ENCODE measurements at places on chromosomes 4 and X.

- DNase-seq, result no peak
These were observed 38.1 kb downstream of the DIAPH2 start for GRCh38 chrX:96722781-96723180.

GRCh38 chr4:10180927-10181744, 64.5 kb upstream of the WDR1 start:
- DNase-seq, result no peak

DNA sequence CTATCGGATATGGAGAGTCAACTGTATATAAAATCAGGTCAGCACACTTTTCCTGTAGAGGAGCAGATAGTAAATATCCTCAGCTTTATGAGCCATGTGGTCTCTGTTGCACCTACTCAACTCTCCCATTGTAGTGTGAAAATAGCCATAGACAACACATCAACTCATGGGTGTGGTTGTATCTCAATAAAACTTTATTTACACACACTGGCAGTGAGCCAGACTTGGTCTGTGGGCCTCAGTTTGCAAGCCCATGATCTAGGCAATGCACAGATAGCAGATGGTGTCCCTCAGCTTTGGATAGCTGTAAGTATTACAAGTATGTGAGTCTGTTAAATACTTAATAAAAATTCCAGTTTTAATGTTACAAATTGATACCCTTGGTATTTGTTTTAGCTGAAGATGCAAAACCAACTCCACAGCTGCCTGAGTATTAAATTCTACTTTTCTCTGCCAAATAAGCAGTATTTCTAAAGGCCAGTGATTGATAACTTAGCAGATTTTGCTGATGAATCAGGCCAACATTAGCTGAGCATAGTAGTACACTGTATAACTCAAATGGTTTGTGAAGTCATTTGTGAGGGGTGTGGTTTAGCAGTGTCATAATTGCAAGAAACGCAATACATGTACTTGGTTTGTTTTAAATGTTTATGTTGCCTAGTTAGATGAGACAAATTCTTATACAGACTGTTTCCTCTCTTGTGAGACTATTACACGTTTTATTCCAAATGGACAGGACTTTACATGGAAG, 87.3 kb downstream of the GPR143 start:
- no peak for DNase-seq

GRCh38 chr4:23401572-23401971, 488.3 kb downstream of the PPARGC1A start:
- no peak for DNase-seq

GRCh38 chr4:5870701-5871100, 22.2 kb downstream of the CRMP1 start:
- DNase-seq, result no peak

- DNase-seq, result no peak
These were observed 59.7 kb downstream of the SH3BGRL start for GRCh38 chrX:81261576-81261975.

GRCh38 chr4:137474711-137475301, 57.5 kb downstream of the PCDH18 start:
- no peak for DNase-seq

GRCh38 chr4:184648054-184648312, 1.3 kb downstream of the CASP3 start:
- DNase-seq, result no peak

DNA sequence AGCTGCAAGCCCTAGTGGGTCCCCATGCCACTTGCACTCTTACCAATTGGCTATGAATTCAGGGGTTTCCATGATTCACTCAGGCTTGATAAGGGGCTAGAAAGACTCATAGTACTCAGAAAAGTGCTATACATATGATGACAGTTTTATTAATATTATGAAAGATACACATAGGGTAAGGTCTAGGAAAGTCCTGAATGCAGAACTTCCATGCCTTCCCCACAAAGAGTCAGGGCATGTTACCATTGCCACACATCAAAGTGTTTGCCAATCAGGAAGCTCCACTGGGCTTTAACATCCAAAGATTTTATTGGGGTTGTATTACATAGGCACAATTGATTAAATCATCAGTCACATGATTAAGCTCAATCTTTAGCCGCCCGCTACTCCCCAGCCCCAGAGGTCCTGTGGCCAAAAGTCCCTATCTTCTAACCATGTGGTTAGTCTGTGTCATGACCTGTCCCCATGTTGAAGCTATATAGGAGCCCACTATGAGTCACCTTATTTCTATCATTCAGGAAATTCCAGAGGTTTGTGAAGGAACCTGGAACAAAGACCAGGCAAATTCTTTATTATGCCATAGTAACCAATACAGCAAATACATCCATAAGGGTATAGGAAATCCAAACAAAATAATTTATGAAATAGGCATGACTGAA, 635.6 kb downstream of the STPG2 start:
- no peak for DNase-seq

GRCh38 chr4:120070196-120070595, 3.5 kb upstream of the MAD2L1 start:
- DNase-seq, result no peak

DNA sequence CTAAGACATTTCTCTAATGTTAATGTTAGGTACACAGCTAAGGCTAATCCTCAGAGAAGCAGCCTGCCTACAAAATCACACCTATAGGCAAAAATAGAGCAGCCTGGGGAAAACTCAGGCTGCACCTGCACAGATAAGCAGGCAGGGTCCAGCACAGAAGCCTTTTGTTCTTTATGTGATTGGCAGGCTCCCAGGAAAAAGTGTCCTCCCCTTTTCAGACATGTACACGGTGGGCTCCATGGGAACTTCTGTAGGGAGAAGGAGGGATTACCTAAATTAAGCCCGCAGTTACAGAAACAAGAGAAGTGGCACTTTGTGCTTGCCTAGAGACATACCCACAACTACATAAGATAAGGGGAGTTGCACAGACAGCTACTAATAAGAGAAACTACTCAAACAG, 4.0 kb upstream of the HSPA4L start:
- no peak for DNase-seq

DNA sequence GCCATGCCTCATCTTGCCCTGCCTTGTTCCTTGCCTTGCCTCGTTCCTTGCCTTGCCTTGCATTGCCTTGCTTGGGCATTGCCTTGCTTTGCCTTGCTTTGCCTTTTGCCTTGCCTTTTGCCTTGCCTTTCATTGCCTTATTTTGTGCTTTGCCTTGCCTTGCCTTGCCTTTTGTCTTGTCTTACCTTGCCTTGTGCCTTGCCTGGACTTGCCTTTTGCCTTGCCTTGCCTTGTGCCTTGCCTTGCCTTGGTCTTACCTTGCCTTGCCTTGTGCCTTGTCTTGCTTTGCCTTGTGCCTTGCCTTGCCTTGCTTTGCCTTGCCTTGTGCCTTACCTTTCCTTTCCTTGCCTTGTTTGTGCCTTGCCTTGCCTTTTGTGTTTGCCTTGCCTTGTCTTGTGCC, 88.2 kb downstream of the TAB3 start:
- no peak for DNase-seq

GRCh38 chrX:23888887-23889501, 18.7 kb downstream of the APOO start:
- no peak for DNase-seq

- DNase-seq, result no peak
These were observed 40.0 kb downstream of the HHIP start for GRCh38 chr4:144685911-144686310.

GRCh38 chrX:132967049-132967448, 8.6 kb upstream of the HS6ST2 start:
- DNase-seq, result no peak

GRCh38 chrX:102846544-102847236, 90.4 kb upstream of the RAB40AL start:
- no peak for DNase-seq

DNA sequence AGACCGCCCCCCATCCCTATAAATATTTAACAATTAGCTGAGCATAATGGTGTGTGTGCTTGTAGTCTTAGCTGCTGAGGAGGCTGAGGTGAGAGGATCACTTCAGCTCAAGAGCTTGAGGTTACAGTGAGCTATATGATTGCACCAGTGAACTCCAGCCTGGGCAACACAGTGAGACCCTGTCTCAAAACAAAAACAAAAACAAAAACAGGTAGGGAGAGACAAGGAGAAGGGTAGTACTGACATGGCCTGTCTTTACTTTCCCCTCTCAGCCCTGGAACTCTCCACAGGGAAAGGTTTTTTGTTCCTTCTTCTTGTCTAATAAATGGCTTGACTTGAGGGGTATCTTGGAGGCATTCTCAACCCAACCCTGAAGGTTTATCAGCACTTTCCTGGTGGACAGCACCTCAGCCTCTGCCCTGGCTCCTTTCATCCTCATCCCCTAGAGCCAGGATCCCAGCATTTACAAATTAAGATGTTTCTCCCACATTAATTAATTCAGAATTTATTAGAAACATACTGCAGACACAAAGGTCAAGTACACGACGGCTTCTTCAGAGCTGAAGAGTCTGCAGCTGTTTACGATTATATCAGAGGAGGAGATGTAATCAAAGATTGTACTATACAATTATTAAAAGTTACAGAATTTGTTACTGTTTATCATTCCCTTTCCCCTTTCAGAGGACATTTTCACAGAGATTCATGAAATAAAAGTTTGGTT, 131.8 kb downstream of the AFF1 start:
- DNase-seq, result no peak

GRCh38 chr4:109127866-109128265, 174.6 kb downstream of the COL25A1 start:
- no peak for DNase-seq

Measured in central memory CD4-positive, alpha-beta T cell (primary cell).